Endodermal cell (in vitro differentiated cells): ENCODE measurements at places on chromosomes 6 and 20. TPM values are rescaled to one million over a fixed set of nuclear protein-coding genes. Genes with fewer than 3 reads are reported as not detected.

- peak; percentile 57 for DNase-seq
Observed at GRCh38 chr6:35451354-35452182, 570 bp upstream of the FANCE start.

Gene FOXF2
- total RNA-seq: 0.19 TPM in 1 of 3 replicates, not detected in the others

Gene KHDC1L
- total RNA-seq: not detected in 2 replicates

GRCh38 chr20:52783769-52784168 is 188.4 kb upstream of the TSHZ2 start:
- DNase-seq: peak; percentile 82

DNA sequence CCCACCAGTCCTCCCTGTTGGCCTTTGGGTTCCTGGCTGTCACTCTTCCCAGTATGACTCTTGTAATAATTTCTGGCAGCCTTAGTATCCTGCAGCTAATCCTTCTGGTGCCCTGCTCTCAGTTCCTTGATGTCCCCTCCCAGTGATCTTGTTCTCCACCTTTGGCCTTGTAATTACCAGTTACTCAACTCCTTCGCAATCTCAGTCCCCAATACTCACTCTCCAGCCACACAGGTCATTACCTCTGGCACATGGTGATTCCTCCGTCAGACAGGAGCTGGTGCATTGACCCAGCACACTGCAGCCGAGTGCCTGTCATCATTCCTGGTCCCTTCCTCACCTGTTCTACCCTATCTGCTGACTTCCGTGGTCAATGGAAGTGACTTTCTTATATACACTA is 101.4 kb downstream of the FAM120B start:
- no peak for DNase-seq

GRCh38 chr20:35601990-35602389 is 13.6 kb upstream of the SPAG4 start:
- no peak for DNase-seq

- no peak for DNase-seq
Observed at GRCh38 chr6:27966816-27967426, 9.9 kb downstream of the OR2B6 start.

- no peak for DNase-seq
Observed at GRCh38 chr6:128311944-128312570, 208.3 kb downstream of the PTPRK start.

Gene MACROD2
- total RNA-seq: 3.6 to 4.8 TPM (median 3.9 TPM) in 3 replicates

DNA sequence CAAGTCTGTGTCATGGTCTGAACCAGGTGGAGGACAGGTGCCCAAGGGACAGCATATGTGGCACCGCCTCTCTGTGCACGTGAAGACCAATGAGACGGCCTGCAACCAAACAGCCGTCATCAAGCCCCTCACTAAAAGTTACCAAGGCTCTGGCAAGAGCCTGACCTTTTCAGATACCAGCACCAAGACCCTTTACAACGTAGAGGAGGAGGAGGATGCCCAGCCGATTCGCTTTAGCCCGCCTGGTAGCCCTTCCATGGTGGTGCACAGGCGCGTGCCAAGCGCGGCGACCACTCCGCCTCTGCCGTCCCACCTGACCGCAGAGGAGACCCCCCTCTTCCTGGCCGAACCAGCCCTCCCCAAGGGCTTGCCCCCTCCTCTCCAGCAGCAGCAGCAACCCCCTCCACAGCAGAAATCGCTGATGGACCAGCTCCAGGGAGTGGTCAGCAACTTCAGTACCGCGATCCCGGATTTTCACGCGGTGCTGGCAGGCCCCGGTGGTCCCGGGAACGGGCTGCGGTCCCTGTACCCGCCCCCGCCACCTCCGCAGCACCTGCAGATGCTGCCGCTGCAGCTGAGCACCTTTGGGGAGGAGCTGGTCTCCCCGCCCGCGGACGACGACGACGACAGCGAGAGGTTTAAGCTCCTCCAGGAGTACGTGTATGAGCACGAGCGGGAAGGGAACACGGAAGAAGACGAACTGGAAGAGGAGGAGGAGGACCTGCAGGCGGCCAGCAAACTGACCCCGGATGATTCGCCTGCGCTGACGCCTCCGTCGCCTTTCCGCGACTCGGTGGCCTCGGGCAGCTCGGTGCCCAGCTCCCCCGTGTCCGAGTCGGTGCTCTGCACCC is 109.5 kb upstream of the RAB32 start:
- DNase-seq: peak; percentile 76

DNA sequence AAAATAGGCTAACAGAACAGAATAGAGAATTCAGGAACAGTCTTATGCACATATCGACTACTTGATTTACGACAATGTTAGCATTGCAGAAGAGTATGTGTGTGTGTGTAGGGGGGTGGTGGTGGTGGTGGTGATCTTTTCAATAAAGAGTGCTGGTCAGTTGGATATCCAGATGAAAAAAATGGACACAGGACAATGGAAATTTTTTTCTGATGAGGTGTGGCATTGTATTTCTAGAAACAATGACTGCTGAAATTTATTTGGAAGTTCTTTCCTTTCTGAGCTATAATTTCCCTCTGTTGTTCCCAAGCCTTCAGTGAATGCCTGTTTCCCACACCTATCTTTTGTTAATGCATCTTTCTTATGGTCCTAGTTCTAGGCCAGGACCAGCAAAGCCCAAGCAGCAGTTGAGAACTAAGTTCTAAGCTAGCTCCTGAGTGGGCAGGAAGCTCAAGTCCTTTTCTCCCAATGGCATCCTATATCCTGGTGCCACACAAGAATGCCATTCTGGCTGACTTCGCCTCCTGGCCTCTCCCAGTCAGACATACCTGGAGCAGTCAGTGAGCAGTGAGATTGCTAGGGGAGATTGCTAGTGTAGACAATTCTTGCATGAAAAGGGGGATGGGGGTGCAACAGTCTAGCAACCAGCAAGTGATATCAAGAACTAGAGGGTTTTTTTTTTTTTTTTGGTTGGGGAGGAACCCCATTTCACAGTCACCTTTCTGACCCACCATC is 1.2 kb upstream of the TOX2 start:
- DNase-seq: peak; percentile 44

Gene LST1
- 0.21 TPM in 1 of 3 replicates, not detected in the others for total RNA-seq

DNA sequence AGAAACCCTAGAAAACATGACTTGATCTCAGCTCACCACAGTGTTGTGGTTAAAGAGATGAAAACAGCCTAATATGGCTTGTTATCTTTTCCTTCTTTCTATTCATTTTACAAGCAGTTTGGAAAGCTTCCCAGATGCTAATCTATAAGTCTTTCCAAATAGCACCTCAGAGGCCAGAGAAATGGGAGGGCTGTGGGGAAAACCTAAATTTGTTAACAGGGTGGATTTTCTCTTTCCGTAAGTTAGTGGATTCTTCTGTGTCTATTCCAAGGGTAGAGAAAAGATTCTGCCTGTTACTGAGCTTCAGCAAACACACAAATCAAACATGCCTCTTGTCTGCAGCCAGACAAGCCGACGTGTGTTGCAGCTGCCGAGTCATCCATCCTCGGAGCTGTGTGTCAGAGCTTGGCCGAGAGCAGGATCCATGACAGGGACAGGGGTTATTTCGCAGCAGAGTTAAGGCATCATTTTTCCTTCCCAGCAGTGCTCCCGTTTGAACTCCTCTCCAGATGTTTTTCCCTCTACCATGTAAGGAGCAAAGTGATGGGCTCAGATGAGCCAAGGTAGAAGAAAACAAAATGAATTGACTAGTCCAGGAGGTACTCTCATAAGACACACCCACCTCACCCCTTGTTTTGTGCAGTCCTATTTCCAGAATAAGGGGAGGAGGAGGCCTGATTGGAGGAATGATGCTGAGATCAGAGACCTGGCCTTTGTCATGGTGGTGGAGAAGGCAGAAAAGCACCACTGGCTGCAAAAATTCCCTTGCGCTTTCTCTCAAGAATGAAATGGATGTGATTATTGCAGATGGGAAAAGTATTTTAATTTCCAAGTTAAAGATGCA is 560.0 kb downstream of the C6orf118 start:
- DNase-seq: no peak

Gene HLA-G
- total RNA-seq: 0.72 and 1.1 TPM in 2 replicates

DNA sequence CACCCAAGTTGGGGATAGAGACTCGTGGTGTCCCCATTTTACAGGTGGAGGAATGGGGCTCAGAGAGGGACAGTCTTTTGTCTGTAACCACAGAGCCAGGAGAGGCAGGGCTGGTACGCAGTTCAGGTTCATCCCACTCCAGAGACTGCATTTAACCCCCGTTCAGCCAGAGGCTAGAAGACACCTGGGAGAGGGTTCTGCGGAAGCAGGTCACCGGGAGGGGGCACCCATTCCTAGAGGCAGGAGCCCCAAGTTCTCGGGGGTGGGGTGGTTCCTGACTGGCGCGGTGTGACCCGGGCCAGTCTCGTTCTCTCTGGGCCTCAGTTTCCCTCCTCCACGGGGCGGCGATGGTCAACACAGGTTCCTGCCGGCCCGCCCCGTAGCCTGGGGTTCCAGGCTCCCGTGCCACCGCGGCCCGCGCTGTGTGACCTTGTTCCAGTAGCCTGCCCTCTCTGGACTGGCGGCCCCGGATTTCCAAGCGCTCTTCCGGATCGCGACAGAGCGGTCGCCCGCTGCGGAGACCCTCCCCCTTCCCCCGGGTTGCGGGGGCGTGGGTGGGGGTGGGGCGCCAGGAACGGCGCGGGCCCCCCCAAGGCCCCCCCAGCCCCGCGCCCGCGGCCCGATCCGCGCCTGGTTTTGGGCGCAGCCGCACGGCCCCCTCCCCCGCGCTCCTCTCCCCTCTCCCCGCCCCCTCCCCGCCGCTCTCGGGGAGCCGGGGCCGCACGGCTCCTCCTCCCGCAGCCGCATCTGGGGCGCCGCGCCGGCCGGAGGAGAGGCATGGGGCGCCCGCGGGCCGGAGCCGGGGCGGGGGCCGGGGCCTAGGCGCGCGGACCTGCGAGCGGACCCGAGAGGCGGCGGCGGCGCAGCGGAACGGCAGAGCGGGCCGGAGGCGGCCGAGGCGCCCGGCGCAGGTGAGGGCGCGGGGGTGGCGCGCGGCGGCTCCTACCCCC is at the start of gene DLGAP4:
DLGAP4 (plus strand) TSS at position 738 of the 950 bp plus-strand sequence. CDS start 125,379 bp downstream, outside the sequence.
- peak; percentile 74 for DNase-seq

- peak; percentile 58 for DNase-seq
Observed at GRCh38 chr6:27049863-27050781, 197.4 kb upstream of the PRSS16 start.

Gene GUCA1A
- 3.9 to 12.3 TPM (median 4.1 TPM) in 3 replicates for total RNA-seq

DNA sequence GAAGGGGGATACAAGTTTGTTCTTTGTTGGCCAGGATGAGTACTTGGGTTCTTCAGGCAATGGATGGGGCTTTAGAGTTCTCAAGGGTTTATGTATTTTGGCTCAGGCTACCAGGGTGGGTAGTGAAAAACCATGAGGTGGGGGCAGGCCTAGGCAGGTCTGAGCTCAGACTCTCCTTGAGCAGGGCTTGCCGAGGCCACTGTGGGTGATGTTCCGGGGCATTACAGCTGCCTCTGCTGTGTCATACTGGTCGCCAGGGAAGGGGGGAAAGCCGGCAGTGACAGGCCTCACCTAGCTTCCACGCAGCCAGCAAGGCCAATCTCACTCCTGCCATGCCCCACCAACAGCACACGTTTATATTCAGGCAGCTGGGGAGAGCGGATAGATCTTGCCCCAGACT is 79.6 kb downstream of the BCKDHB start:
- DNase-seq: peak; percentile 39

Gene MYCT1
- total RNA-seq: 15.9 and 17.2 TPM in 2 replicates

- no peak for DNase-seq
Observed at GRCh38 chr6:27156874-27157458, 90.5 kb upstream of the PRSS16 start.
